ENCODE measurements at places on chromosomes 1 and 21. TPM values are rescaled to one million over a fixed set of nuclear protein-coding genes. Genes with fewer than 3 reads are reported as not detected.

The SV2A gene
- 4.1 TPM for polyA plus RNA-seq

The SLAMF8 gene
- 0.65 TPM for polyA plus RNA-seq

The OR2T35 gene
- not detected for polyA plus RNA-seq

The ERICH3 gene
- polyA plus RNA-seq = 0.19 TPM

The KLHL12 gene
- polyA plus RNA-seq = 17.7 TPM

- no peak for DNase-seq
Measured at GRCh38 chr1:37035014-37035691, 838 bp upstream of the GRIK3 start.

DNA sequence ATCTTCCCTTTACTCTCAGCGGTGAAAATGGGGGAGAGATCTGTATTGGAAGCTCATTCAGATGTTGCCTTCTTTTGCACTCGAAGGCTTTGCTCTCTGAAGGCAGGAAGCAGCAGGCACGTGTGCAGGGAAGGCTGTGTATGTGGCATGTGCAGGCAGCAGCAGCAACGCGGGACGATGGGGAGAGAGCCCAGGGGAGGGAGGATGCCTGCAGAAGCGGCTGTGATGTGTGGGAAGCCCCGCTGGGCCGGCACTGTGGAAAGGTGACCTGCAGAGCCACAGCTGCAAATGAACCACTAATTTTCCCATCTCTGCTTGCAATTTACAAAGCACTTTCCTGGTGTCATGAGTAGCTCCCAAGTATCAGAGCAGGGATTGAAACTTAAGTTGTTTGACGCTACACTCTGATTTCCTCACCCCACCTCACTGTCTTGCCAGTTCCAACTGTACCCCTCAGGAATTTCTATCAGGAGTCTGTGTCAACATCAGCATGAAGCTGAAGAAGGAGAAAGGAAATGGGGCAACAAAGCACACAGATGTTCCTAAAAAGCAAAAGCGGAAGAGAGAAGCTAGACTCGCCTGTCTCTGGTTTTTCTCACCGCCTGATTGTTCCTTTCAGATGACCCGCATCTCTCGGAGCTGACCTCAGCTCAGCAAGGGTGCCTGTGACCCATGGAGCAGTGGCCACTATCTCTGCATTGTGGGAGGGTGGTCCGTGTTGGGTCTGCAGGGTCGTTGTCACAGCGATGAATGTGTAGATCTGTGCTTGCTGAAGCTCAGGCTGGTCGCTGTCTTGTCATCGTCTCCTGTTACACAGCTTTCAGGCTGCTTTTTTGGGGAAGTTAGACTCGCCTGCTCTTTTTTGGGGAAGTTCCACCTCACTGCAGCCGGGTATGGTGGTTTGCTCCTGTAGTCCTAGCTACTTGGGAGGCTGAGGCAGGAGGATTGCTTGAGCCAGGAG lies 156.1 kb downstream of the KIF26B start:
- peak; percentile 57 for DNase-seq

DNA sequence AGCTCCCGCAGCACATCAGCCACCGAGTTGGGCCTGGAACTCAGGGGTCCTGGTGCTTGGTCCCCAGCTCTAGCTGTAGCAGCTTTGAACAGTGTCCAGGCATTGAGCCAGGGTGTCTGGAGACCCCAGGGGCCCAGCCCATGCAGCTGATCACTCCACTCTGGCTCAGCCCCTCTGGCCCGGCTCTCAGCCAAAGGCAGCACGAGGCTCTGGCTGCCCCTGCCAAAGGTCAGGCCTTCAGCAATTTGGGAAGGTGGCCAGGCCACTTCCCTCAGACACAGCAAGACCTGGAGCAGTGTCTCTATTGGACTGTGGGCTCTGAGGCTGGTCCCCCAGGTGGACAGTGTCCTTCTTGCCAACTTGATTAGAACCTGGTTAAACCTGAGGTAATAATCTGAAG lies 34.4 kb upstream of the RNF19B start:
- peak; percentile 47 for DNase-seq

DNA sequence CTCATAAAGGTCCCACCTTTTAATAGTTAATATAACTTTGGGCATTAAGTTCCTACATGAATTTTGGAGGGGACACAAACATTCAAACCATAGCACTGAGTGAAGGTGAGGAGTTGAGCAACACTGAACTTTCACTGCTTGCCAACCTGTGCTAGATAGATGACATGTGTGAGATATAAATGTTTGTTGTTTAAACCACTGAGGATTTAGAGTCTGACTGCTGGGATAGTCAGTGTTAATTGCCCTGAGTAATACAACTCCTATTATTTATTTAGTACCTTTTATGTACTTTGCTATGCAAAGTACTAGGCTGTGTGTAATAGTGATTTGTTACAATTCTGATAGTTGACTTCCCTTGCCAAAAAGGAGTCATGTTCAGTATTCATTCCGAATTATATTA lies 32.4 kb upstream of the SLC16A1 start:
- no peak for DNase-seq

DNA sequence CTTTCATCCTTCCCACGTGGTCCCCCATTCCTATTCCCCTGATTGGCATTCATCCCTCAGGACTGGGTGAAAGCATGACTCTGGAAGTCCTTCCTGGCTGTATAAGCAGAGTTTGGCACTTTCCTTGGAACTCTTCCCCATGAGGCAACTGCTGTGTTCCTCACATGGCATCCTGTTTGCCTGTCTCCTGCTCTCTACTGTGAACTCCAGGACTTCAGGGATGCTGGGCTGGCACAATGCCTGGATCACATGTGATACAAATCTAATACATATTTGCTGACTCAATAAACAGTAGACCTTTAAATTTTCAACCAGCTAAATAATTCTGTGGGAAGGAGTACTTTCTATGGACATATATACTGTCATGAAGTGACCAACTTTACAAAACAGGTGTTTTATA lies 46.8 kb upstream of the EDEM3 start:
- peak; percentile 69 for DNase-seq

- peak; percentile 44 for DNase-seq
Measured at GRCh38 chr1:119141020-119141424, 569 bp upstream of the WARS2 start.

DNA sequence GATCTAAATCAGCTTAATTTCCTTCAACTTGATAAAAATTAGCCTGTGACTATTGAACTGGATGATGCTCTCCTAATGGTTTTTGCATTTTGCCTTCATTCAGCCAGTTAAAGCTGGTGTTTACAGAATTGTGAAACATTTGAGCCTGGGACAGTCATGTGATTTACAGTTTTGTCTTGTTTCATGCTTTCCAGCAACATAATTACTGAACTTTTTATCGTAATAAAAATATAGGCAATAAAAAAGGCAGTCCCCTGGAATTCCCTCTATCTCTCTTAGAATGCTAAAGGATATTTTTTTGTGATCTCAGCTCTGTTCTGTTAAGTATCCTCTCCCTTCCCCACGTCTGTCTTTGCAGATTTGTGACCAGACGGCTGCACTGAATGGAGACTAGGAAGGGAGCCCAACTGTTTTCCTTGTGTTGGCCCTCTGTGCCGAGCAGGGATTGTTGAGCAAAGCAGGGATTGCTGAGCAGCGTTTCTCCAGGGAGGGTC lies 70.3 kb upstream of the RGL1 start:
- peak; percentile 95 for DNase-seq

- DNase-seq = no peak
Measured at GRCh38 chr1:221509575-221510355, 232.1 kb downstream of the DUSP10 start.

DNA sequence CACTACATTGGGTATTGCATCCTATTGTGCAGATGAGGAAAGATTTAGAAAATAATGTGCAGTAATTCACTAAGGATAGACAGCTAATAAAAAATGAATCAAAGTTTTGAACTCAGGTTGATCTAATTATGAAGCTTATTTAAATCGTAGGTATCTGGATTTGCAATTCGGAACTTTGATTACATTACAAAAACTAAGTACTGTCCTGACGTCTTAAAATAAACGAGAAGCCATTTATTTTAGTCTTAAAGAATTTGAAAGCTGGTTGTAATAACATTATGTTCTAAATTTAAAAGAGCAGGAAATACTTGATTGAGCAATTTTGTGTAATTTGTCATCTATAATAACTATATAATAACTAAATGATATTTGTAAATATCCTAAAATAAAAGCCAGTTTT lies 235.9 kb downstream of the TPR start:
- no peak for DNase-seq

GRCh38 chr1:219542828-219543518 lies 69.9 kb downstream of the ZC3H11B start:
- no peak for DNase-seq

GRCh38 chr21:45445369-45445768 lies 40.4 kb downstream of the COL18A1 start:
- DNase-seq = no peak

- DNase-seq = no peak
Measured at GRCh38 chr1:177620636-177621190, 349.1 kb downstream of the SEC16B start.

DNA sequence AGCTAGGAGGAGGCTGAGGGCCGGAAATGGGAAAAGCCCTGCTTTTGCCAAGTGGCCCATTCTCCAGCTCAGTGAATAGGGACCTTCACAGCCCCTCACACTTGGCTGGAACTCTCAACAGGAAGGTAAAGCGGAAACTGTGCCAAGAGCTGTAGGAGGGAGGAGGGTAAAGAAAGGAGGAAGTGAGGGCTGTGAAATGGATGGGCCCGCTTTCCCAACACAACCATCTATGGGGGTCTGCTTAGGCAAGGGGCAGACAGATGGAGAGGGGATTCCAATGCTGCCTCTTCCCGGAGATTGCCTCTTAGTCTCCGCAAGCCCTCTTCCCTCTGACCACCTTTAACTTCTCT lies 5.2 kb downstream of the INKA2 start:
- DNase-seq = no peak
